ENCODE measurements at places on chromosomes 12 and 14.
A peak's percentile ranks its signal among the peaks of the same experiment; 100 is the strongest.

DNA sequence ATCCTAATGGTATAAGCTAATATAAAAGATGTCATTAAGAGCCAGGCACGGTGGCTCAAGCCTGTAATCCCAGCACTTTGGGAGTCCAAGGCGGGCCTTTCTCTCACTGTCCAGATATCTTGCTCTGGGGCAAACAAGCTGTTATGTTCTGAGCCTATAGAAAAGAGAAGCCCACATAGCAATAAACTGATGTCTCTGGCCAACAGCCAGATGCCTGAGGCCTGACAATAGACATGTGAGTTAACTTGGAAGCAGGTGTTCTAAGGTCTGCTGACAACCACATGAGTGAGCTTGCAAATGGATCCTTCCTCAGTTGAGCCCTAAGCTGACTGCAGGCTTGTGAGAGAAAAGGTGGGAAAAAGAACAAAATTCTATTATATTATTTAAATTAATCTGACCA is 25.0 kb downstream of the YAF2 start:
- DNase-seq, result no peak

- peak; percentile 52 for DNase-seq
Observed at GRCh38 chr14:90061685-90062126, at the start of gene KCNK13. TSS of gene KCNK13 (plus strand) at chr14:90061994. CDS start at chr14:90062206, 212 bp downstream.

GRCh38 chr12:32120419-32120818 is 13.8 kb downstream of the BICD1 start:
- no peak for DNase-seq

- no peak for DNase-seq
Observed at GRCh38 chr12:15056218-15056617, 83.4 kb downstream of the PDE6H start.

DNA sequence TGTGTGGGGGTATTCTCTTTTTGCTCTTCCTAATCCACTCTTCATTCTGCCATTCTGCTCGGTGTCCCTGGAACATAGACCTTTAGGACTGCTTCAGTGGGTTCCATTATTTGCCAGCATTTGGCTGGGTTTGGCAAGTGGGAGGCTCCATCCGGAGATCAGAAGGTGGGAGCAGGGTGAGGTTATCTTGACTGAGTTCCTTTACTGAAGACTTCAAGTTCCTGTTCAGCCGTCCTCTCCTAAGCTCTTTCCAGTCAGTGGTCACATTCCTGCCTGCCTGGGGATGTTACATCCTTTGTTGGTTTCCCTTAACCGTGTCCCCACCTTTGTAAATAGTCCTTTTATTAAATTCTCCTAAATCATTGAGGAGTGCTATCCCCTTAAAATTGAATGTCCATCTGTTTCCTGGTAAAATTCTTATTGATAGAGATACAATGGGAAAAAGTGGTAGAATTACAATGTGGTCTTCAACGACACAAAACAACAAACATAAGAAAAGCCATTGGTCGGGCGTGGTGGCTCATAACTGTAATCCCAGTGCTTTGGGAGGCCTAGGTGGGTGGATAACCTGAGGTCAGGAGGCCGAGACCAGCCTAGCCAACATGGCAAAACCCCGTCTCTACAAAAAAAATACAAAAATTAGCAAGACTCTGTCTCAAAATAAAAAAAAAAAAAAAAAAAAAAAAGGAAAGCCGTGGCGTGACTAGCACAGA is 5.0 kb upstream of the MIA2 start:
- DNase-seq, result no peak

- DNase-seq, result no peak
Observed at GRCh38 chr12:68761901-68762630, 16.1 kb downstream of the SLC35E3 start.

- DNase-seq, result no peak
Observed at GRCh38 chr12:82694970-82695369, 8.3 kb downstream of the TMTC2 start.

DNA sequence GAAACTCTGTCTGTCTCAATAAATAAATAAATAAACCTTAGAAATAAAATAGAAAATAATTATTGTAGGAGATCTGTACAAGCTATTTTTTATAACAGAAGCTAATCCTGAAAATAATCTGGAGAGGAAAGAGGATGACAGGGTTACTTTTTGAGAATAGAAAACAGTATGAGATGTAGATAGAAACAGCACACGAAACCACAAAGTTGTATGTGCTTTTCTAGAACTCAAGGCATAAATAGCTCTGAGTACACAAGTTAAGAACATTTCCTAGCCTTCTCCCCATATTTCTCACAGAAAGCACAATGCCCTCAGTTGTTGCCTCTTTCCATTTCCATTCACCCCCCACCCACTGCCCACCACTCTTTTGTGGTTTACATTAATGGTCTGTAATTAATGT is 35.7 kb downstream of the SLC38A4 start:
- no peak for DNase-seq

DNA sequence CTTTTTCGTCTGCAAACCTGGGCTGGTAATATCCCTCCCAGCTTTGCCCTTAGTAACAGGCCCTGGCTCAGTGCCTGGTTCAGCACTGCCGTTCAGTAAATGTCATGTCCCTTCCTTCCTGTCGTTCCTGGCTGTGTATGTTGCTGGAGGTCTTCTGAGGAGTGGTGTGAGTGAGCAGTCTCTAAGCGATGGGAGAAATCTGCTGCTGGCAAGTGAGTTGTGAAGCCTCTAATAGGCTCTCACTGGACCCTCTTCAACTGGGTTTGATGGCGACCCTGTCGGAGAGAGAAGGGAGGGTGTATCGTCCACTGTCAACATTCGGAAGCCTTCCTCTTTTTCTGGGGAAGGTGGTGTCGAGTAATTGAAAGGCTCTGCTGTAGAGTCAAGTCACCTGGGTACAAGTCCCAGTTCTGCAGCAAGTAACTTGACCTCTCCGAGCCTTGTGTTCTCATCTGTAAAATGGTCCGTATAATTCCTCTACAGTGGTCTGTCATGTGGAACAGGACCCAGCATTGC is 62.8 kb downstream of the HRK start:
- peak; percentile 35 for DNase-seq

GRCh38 chr12:51536159-51536558 is 54.9 kb upstream of the SCN8A start:
- DNase-seq, result no peak

GRCh38 chr14:90510159-90510558 is 113.3 kb downstream of the CALM1 start:
- DNase-seq, result no peak

DNA sequence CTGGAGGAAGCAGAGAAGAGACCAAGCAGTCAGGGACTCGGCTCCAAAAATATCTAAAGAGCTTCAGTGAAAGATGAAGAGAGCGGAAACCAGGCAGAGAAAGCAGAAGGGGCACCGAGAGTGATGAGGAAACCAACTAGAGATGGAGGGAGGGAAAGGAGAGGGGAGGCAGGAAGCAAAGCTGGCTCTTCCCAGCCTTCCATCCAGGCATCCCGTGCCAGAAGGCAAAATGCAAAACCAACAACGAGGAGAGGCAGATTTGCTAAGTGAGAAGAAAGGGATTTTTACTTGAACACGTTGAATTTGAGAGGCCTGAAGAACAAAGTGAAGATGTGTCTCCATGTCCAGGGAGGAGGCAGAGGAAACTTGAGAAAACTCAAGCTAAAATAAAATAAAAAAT is 90.1 kb downstream of the NUAK1 start:
- DNase-seq, result no peak

GRCh38 chr12:1091350-1091749 is 100.3 kb downstream of the ERC1 start:
- DNase-seq, result no peak

DNA sequence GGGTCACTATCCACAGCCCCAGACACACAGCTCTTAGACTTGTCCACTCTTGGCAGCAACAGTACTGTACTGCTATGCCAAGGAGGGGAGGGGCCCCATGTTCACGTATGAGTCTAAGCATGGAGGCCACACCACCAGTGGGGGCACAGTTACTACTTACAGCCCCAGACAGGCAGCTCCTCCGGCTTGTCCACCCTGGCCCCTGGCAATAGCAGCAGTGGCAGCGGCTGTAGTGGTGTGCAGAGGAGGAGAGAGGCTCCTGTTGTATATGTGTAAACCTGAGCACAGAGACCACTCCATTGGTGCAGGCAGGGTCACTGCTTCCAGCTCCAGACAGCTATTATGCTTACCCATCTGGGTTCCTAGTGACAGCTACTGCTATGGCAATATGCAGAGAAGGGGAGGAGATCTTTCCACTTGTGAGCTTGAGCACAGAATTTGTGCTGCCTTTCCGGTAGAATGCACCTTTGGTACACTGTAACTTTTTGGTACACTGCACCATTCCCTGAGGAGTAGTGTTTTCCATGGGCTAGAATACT is 113.2 kb downstream of the RAD51B start:
- DNase-seq, result no peak

DNA sequence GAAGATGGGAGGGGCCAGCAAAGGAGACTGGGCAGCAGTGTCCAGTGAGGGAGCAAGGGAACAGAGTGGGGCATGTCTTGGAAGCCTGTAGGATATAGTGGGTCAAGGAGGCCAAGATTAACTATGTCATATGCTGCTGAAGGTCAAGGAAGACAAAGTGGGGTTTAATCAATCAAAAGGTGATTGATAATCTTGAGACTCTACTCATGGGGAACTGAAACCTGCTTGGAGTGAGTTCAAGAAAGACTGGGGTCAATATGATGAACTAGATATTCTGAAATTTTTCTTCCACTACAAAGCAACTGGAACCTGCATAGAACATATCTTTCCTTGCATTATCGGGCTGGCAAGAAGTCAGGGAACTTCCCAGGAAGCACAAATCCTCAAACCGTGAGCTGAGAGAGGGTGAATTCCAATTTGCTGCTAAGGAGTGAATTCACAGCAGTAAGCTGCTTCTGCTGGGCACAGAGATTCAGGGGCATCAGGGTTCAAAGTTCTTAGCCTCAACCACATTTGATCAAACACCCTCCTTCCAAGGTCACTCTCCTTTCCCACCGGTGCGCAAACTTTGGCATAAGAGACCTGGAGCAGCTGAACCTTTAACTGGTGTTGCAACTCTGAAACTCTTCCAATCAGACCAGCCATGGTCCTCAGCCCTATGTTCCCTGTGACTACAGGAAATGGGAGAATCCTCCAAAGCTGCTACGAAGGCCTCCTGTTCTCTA is 40.3 kb upstream of the DCD start:
- no peak for DNase-seq

GRCh38 chr14:101500681-101501080 is 60.6 kb upstream of the DIO3 start:
- no peak for DNase-seq

GRCh38 chr12:132197581-132198354 is 53.5 kb downstream of the NOC4L start:
- peak; percentile 66 for DNase-seq

DNA sequence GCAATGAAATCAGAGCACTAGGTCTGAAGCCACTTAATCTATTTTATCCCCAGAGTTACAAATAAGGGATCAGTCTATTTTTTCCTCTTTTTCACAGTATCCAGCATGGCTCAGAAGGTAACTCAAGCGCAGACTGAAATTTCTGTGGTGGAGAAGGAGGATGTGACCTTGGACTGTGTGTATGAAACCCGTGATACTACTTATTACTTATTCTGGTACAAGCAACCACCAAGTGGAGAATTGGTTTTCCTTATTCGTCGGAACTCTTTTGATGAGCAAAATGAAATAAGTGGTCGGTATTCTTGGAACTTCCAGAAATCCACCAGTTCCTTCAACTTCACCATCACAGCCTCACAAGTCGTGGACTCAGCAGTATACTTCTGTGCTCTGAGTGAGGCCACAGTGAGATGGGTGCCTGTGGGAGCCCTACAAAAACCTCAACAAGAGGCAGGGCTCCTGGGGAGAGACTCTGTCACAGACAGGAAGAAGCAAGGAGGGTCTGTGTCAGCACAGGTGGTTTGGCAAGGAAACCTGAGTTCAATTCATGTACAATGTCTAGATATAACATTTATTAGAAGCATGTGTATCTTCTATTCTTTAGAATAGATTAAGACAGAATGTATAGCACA is 334.3 kb upstream of the OR4E1 start:
- no peak for DNase-seq

DNA sequence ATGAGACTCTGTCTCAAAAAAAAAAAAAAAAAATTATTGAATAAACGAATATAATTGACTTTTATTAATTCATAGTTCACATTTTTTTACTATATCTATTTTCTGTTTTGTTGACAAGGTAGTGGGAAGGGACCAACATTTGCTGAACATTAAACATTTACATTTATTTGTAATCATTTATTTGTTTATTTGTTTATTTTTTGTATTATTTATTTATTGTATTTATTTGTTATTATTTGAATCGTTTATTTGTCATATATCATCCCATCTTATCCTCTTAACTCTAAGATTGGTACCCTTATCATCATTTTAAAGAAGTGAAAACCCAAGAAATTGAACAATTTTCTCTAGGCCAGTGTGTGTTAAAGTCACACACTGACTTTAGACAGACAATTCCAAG is 101.5 kb downstream of the SYT1 start:
- DNase-seq, result no peak

DNA sequence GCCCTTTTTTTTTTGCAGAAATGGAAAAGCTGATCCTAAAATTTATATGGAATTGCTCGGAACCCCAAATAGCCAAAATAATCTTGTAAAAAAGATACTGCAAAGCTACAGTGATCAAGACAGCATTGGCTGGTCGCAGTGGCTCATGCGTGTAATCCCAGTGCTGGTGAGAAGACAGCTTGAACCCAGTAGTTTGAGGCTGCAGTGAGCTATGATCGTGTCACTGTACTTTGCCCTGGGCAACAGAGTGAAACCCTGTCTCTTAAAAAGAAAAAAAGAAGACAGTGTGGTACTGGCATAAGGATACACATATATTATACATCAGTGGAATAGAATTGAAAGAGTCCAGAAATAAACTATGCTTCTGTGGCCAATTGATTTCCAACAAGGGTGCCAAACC is 5.4 kb downstream of the ITGB7 start:
- no peak for DNase-seq

- no peak for DNase-seq
Observed at GRCh38 chr12:131928080-131928710, 881 bp upstream of the PUS1 start.

DNA sequence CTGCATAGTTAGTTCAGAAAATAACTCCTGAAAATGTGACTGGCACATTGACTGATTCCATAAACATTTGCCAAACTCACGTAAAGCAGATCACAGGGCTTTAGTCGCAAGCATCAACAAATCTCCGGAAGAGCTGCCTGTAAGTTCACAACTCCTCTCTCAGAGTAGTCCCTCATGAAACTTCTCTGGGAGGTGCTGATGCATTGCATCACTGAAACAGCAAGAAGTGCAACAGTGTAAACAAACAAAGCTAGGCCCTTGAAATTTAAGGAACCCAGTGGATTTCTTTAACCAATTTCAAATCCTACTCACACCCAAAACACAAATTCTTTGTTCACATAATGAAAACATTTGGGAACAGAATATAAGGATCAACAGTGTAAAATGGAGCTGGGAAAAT is 1691.7 kb upstream of the FLRT2 start:
- no peak for DNase-seq
